ENCODE measurements at places on chromosomes 2 and 18. TPM values are rescaled to one million over a fixed set of nuclear protein-coding genes. Genes with fewer than 3 reads are reported as not detected.

The KLHL41 gene
- total RNA-seq = not detected

The MC4R gene
- total RNA-seq = not detected

The ATOH8 gene
- 0.54 TPM for total RNA-seq

The CREG2 gene
- total RNA-seq = 2.2 TPM

The RND3 gene
- 25.6 TPM for total RNA-seq

The MOCOS gene
- total RNA-seq = 6.5 TPM

The GALR1 gene
- total RNA-seq = 1.6 TPM

The SCRN3 gene
- 7.4 TPM for total RNA-seq

The C2orf78 gene
- total RNA-seq = 0.39 TPM

The PROKR1 gene
- 3.9 TPM for total RNA-seq

The ACMSD gene
- total RNA-seq = not detected

The RAMP1 gene
- total RNA-seq = 0.65 TPM

The TMEM182 gene
- 3.1 TPM for total RNA-seq

The KCNJ3 gene
- total RNA-seq = 0.50 TPM

The ERFE gene
- 2.5 TPM for total RNA-seq

The ASPRV1 gene
- total RNA-seq = 0.95 TPM

The SMYD1 gene
- not detected for total RNA-seq

The SLC5A7 gene
- total RNA-seq = 0.15 TPM

Measured in H1 (cell line).